ENCODE measurements at places on chromosomes 7 and 10.

DNA sequence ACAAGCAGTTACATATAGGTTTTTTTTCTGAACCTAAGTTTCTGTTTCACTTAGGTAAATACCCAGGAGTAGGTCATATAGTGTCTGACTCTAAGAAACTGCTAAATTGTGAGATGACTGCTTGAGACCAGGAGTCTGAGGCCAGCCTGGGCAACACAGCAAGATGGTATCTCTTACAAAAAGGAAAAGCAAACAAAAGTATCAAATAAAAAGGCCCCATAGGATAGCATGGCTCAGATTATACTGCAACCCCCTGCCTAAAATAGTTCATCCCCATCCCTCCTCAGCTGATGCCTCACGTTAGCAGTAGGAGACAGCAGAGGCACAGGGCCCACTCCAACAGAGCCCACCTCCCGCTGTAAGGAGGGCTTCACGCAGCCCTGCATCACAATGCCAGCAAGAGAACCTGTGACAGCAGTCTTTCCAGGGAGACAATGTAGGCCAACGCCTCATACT is 90.3 kb downstream of the SRPK2 start:
- no peak for DNase-seq

GRCh38 chr10:78116361-78116760 is 82.7 kb downstream of the RPS24 start:
- DNase-seq: no peak

GRCh38 chr10:43754569-43755260 is 106.0 kb upstream of the ZNF32 start:
- DNase-seq: no peak

- DNase-seq: peak; percentile 64
Observed at GRCh38 chr10:112389271-112389822, 15.4 kb downstream of the ACSL5 start.

- no peak for DNase-seq
Observed at GRCh38 chr10:127463548-127463947, 85.6 kb upstream of the NPS start.

- DNase-seq: no peak
Observed at GRCh38 chr7:148877517-148877916, 6.6 kb downstream of the EZH2 start.

DNA sequence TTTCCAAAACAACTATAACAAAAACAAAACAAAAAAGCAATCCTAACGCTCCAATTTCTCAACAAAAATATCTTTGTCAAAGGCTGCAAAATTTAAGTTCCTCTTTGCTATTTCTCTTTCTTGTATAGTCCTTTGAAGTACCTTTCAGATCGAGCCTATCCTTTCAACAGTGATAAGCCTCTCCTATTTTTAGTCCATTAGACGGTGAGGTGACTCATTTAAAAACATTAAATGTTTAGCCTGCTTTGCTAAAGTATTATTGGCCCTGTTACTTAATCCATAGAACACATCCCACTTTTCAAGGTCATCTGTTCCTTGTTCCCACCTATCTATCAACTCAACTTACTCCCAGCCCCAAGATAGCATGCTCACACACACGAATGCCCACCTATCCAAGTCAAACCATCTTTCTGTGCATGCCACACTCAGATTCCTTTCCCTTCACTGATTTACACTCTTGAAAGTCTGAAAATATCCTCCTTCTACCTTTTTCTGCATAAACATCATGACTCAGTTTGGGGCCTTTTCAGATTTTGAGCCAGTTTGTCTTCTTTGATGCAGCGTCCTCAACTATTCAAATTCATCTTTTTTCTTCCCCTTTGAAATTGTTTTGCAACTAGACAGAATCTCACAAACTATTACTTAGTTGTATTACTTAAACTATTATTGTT is 224.9 kb upstream of the TMEM229A start:
- no peak for DNase-seq

DNA sequence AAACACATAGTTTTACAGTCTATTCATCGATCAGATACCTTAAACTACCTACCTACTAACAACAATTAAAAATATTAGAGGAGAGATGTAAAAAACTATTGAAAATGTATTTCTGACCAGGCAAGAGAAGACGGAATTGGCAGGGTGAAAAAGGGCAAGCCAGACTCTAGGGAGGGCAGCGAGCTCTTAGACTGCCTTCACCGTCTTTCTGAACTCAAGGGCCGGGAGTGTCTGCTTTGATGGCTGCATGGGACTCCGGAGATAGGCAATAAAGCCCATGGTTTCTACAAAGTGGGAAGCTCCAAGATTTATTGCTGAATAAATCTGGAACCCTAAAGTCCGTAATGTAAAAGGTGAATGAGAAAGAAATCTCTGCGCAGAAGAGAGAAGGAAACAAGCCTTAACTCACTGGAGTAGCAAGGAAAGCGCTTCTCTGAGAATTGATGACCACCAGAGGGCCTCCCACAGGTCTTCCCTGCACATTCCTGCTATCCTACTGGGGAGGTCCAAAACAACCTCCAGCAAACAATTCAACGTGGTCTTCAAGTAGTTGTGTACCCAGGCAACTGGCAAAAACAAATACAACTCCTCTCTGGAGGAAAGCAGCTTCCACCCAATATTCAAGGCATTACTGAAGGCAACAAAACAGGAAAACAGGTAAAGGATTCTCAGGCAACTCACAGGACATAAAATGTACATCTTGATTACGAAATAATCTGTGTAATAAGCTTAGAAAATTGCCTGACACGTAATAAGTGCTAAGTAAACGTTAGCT is 181.3 kb downstream of the SDK1 start:
- peak; percentile 77 for DNase-seq

DNA sequence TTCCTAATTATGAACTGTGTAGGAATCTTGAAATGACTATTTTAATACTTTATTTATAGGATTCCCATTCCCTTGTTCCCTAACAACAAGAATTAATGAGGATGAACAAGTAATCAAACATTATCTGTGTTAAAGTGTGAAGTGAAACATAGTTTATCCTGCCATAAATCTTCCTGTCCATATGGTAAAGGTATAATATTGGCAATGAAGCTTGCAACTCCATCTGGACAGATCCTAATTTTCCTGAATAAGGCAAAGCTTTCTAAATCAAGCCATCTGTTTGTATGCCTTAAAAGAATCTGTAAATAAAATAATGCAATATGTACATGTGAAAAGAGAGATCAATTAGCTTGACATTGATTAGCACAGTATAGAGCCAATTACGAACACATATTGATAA is 529.0 kb downstream of the ANKRD7 start:
- DNase-seq: no peak

GRCh38 chr7:74544706-74545469 is 91.2 kb downstream of the GTF2IRD1 start:
- peak; percentile 65 for DNase-seq

DNA sequence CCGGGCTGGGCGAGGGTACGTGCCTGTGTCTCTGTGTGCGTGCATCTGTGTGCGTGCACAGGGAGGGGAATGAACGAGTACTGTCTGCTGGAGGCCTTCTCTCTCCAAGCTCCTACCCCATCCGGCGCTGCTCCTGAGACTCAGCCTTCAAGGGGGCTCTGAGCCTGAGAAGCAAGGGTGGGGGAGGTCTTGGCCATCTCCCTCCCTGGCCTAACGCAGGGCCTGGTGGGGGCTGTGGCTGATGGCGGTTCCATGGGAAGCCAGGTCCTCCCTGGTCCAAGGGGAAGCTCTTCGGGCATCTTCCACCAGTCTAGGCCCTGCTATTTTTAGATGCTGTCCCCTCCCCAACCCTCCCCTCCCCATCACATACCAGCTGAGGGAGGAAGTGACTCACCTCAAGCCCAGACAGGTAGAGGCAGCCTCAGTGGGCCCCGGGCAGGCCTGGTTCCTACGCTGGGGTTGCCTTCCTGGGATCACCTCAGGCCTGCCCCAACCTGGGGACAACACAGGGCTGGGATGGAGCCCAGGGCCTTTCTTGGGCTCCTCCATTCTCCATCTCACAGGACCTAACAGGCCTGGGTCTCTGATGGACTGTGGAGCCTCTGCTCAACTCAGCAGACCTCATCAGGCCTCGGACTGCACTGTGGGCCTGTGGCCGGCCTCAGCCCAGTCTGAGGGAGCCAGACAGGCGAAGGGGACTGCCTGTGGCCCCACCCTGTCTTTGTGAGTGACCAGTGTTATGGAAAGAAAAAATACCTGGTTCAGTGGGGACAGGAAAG is 32.2 kb downstream of the DNAJB12 start:
- no peak for DNase-seq
